ENCODE measurements at places on chromosomes 12 and 14. TPM values are rescaled to one million over a fixed set of nuclear protein-coding genes. Genes with fewer than 3 reads are reported as not detected.

GRCh38 chr12:41058266-41058665 lies 129.9 kb upstream of the PDZRN4 start:
- no peak for DNase-seq

DNA sequence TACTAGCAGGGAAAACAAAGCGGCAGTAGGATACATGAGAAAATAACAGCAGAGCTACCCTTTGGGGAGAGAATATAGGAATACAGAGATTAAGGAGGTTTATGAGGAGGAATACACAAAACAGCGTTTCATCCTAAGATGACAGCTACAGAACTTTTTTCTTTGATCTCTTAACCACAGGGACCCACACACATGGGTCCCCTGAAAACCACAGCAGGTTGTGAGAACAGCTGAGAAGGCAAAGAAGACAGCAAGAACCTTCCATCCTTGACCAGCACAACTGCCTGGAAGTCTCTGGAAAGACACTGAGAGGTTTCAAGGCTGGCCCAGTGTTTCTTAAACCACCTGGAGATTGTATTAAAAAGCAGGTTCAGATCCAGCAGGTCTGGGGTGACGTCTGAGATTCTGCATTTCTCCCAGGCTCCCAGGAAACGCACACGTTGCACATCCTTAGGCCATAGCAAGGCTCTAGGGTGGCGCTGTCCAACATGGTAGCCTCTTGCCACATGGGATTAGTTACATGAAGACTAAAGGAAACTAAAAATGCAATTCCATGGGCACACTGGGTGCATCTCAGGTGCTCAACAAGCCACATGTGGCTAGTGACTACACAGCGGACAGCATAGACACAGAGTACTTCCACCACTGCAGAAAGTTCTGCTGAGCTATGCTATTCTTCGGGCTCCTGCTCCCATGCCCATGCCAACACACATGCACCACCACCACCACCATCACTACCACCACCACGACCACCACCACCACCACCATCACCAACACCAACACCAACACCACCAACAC lies 92.3 kb downstream of the FOXN3 start:
- DNase-seq = no peak

DNA sequence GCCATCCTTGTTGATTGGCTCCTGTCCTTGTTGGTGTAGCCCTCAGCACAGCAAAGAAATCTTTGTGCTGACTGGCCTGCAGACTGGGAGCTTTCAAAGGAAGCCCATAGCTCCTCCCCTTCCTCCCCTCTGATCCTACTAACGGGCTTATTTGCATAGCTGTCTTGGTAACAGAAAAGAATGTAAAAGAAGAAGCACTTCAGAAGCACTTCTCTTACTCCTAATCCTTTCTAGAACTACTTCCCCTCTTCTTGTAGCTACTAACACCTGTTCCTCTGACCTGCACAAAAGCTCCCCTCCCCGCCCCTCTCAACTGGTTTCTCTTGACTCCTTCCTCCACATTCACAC lies 14.3 kb upstream of the RIC8B start:
- DNase-seq = no peak

The OGFOD2 gene
- total RNA-seq = 10.6 TPM
